ENCODE measurements at places on chromosomes 11 and 22.

- DNase-seq = no peak
Measured at GRCh38 chr22:29215012-29215860, 9.5 kb downstream of the EMID1 start.

GRCh38 chr11:94186342-94187203 lies 57.9 kb downstream of the PANX1 start:
- no peak for DNase-seq

DNA sequence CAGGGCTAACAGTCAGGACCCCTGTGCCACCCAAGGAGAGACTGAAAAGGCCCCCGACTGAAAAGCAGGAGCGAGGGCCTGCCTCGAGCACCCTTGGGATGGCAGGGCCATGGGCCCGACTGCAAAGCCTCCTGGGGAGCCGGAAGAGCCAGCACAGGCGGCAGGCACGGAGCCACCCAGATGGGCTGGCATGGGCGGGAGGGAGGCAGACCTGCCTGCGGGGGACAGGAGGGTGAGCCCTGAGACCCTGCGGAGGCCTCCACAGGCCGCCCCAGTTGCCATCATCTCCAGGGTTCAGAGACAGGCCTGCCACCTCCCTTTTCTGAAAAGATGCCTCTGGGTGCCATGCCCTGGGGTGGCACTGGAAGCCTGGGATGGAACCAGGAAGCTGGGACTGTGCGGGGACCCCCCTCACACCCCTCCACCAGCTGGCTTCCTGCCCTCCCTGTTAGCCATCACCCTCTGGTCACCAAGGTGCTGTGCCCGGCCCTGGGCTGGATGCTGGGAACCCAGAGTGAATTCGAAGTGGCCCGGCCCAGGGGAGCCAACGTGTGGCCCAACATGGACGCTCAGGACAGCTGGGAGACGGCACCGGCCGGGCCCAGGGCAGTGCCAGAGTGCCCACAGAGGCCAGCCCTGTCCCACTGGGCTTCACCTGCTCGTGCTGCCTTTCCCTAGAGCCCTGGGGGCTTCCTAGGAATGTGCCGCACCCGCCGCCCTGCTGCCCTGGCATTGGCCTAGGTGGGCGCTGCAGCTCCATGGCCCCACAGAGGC lies 13.8 kb downstream of the TSPAN32 start:
- no peak for DNase-seq

- no peak for DNase-seq
Measured at GRCh38 chr11:134566311-134566710, 154.3 kb upstream of the B3GAT1 start.
